T47D (cell line): ENCODE measurements at places on chromosomes 7 and 10.

DNA sequence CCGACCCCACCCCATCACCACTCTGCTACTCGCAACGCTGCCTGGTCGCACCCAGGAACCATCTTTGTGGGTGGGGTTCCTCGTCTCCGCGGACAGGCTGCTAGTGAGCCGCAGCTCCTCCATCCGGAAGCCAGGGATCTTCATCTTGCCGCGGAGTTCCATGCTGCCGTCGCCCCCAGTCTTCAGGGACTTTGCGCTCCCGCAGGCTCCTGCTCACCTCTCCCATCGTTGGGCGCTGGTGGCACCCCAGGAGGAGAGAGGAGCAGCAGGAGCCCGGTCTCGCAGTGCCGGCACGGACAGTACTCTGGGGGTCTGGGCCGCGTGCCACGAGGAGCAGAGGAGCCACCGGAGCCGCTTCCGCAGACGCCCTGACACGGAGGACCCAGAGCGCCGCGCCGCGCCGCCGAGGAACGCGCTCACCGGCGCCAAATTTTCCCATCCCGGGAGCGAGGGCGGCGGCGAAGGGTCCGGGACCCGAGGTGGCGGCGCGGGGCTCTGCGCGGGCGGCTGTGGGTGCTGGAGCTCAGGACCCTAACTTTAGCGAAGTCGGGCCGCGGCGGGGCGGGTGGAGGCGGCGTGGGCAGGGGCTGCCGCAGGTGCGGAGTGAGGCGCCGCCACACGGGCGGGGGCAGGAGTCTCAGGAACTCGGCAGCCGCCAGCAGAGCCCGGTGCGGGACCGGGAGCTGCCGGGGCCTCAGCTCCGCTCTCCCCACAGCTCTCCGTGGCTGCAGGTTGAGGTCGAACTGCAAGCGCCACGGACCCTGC lies 750.1 kb upstream of the SORCS1 start:
- no peak for DNase-seq

GRCh38 chr7:2024567-2024918 lies 208.2 kb downstream of the MAD1L1 start:
- no peak for DNase-seq

DNA sequence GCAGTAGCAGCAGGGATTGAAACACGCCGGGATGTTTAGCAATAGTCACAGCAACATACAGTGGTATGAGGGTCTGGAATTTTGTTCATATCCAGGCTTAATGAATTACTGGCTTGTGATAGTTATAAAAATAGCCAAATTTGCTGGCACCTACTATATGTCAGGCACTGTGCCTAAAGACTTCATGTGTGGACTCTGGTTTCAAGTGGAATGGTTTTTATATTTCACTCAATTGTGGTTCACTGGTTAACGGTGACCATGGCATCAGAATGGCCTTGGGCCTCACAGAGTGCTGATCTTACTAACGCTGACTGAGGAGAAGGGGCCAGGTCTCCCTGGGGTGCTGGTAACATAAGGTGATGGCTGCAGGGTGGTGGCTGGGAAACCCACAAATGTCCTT lies 55.7 kb downstream of the CELF2 start:
- no peak for DNase-seq

DNA sequence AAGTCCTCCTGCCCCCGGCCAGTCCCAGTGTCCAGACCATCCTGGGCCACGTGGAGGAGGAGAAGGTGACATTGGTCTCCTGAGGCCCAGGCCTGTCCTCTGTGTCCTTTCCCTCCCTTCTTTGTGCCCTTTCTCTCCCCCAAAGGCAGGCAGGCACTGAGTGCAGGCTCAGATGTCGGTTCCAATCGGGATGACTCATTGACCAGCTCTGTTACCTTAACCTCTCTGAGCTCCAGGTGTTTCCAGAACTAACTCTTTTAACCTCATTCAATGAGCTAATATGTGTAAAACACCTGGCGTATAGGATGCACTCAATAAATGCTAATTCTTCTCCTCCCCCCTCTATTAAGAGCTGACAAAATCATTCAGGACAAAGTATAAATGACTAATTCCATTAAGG lies 25.7 kb downstream of the MACROH2A2 start:
- no peak for DNase-seq

- DNase-seq = no peak
These were observed 83.9 kb upstream of the UNC5B start for GRCh38 chr10:71128311-71128980.

DNA sequence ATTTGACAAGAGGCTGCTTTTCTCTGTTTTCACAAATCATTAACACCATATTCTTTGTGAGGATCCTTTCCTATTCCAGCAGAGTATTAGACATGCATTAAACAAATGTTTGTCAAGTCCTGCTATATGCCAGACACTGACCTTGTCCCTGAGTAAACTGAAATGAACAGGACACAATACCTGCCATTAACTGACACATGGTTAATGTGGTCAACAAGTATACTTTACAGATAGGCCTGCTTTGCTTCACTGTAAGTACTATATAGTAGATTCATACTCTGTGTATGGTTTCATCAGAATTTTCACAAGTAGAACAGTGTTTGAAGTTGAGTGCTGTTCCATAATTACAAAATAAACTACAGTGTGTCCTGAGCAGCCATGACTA lies 5.9 kb downstream of the TNKS2 start:
- DNase-seq = peak; percentile 36

DNA sequence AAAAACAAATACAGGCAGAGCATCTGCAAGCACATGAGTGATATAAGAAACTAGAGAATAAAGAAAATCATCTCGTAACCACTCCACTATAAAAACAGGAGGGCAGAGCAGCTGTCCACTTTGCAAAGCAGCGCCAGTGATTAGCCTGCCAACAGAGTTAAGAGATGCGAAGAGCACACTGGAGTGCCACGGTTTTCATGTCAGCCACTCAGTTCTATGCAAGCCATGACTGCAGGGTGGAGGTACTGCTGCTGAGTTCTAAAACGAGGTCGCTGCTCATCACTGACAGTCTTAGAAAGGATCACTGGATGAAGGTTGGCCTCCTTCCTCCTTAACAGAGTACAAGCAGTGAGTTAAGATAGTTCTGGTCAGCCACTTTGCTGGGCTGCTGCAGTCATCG lies 58.5 kb downstream of the FGFR2 start:
- DNase-seq = no peak

- no peak for DNase-seq
These were observed 58.8 kb upstream of the FHIP2A start for GRCh38 chr10:114762811-114763210.

DNA sequence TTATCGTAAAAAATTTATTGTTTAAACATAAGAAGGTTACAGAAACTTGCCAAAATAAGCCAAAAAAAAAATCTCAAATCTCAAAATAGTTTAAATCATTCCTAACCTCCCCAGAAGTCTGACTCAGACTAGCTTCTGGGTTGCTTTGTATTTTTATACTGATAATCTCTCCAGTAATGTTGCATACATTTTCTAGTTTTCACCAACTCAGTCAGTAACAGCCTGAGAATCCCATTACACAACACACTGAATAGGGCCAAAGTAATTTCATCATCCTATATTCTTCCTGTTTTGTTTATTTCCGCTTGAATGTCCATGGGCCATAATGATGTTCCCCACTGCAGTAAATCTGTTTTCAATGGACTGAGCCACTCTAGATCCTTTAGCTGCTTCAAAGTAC lies 478.5 kb downstream of the GPAM start:
- DNase-seq = no peak

- DNase-seq = no peak
These were observed 311.1 kb downstream of the DOCK4 start for GRCh38 chr7:111895049-111895448.

DNA sequence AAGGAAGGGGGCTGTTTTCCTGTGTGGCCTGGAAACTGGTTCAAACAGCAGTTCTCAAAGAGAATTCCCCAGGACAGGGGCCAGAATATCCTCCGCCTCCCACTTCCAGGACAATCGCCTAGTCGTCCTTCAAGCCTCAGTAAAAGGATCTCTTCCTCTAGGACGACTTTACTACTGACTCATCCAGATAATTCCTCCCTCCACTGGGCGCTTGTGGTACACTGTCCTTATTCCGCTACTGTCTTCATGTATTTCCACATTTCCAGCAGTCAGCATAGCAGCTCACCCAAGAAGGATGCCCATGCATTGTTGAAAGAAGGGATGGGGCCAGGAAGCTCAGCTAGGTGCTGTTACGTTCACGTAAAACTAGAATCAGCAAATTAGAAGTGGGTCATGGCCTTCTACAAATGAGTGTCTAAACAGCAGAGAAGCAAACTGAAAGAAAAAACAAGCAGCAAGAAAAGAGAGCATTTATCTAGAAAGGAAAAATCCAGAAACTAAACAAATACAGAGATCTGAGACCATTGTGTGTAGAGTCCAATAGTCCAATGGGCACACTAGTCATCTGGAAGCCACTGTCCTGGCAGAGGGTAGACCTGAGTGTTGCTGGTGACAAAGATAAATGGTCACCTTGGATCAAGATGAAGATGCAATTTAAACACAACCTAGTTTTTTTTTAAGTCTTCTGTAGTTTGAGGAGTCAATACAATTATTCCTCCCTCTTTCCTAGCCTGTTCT lies 26.3 kb downstream of the CLRN3 start:
- no peak for DNase-seq

DNA sequence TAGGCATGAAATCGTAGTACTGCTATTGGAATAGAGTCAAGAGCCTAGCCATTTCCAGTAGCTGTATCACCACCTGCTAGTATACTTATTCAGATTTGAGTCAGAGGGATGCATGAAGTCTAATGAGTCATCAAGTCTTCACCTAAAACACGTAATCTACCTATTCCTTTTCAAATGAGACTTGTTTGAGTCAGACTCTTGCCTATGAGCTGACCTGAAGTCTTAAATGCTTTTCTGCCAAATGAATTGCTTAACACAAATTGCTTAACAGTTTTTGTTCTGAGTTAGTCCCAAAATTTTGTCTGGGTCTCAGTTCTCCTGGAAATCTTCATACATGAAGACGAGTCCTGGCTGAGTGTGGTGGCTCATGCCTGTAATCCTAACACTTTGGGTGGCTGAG lies 165.2 kb downstream of the GNAT3 start:
- no peak for DNase-seq

GRCh38 chr7:136950331-136950730 lies 81.9 kb downstream of the CHRM2 start:
- DNase-seq = no peak

DNA sequence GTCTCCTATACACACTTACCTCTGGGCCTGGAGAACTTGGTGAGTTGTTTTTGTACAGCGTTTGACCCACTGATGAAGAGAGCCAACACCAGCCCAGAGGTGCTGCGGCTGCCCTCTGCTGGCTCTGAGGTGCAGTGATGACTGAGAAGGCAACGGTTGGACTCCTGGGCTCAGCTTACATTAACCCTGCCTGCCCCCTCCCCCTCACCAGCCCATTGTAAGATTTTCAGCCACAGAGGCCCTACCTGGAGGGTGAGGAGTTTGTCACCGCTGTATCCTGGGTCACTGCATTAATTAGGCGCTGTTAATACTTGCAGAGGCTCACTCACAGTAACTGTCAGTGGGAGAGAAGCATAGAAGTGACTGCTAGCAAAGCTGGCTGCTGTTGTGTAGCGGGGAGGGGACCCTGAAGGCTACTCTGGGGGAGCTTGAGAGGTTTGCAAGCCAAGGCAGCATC lies 19.0 kb upstream of the ANKRD2 start:
- peak; percentile 85 for DNase-seq

- DNase-seq = no peak
These were observed 12.7 kb upstream of the TTYH3 start for GRCh38 chr7:2619116-2619515.

DNA sequence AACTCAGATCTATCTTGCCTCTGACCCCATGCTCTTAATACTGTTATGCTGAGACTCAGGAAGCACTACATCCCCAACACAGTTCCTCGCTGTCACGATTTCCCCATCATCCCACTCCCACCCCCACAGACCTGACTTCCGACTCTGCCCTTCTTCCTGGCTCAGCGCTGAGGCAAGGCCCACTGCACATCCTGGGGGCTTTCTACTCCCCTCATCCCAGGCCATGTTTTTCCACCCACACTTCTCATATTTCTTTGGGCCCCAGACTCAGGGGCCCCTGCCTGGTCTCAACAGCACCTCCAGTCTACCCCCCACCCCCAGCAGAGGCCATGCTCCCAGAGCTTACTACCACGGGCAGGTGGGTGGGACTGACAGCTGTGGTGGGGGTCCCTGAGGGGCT lies 7.7 kb upstream of the NDST2 start:
- no peak for DNase-seq

- DNase-seq = no peak
These were observed 103.1 kb downstream of the GSAP start for GRCh38 chr7:77313085-77313484.

GRCh38 chr7:5528071-5528814 lies 104.6 kb upstream of the TNRC18 start:
- peak; percentile 61 for DNase-seq

DNA sequence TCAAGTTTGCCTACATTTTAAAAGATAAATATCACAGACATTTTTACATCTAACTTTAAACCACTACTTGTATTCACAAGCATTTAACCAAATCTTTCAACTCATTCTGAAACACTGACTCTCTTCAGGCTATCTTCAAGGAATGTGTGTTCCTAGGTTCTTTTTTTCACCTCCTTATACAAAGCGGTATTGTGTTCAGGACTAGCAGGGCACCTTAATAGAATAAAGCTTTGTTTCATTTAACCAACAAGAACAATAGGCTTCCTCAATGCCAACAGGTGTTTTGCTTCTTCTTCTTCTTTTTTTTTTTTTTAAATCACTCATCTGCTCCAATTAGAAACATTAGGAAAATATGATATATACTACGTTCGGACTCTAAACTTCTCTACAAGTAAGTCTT lies 212.9 kb upstream of the SEMA3E start:
- no peak for DNase-seq

GRCh38 chr10:104492329-104492940 lies 138.8 kb downstream of the CFAP58 start:
- peak; percentile 79 for DNase-seq

DNA sequence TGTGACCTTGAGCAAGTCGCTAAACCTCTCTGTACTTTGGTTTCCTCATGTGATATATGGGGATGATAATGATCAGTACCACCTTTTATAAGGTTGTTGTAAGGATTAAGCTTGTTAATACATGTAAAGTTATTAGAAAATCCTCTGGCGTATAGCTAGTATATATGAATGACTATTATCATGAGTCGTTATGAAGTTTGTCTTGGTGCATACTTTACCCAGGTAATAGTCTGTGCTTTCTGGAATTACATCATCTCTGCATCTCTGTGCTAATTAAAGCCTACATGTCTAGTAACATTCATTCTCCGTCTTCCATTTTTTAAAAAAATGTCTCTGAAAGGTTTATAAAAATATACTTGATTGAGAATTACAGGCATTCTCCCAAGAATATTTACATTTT lies 349.4 kb upstream of the LRGUK start:
- DNase-seq = no peak

GRCh38 chr7:80380957-80381356 lies 130.9 kb downstream of the GNAT3 start:
- DNase-seq = no peak

DNA sequence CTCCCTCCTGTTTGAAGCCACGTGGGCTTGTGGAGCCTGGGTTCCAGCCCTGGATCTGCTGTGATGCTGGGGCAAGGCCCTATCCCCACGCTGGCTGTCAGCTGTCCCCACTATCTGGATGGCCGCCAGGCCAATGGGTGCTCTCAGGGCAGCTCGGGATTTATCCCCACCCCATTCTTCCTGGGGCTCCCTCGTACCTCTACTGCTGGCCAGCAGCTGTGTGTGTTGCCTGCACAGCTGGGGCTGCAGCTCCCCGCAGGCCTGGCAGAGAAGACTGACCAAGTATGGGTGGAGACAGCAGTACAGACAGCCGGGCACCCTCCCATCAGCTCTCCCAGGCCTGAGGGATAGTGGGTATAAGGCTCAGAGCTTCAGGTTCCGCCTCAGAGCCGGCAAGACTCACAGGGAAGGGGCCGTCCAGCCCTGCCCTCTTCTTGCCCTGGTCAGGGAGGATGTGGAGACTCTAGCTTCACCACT lies 13.6 kb downstream of the CLIP2 start:
- no peak for DNase-seq
